CD4-positive, alpha-beta memory T cell (primary cell): ENCODE measurements at places on chromosomes 2 and 18.

DNA sequence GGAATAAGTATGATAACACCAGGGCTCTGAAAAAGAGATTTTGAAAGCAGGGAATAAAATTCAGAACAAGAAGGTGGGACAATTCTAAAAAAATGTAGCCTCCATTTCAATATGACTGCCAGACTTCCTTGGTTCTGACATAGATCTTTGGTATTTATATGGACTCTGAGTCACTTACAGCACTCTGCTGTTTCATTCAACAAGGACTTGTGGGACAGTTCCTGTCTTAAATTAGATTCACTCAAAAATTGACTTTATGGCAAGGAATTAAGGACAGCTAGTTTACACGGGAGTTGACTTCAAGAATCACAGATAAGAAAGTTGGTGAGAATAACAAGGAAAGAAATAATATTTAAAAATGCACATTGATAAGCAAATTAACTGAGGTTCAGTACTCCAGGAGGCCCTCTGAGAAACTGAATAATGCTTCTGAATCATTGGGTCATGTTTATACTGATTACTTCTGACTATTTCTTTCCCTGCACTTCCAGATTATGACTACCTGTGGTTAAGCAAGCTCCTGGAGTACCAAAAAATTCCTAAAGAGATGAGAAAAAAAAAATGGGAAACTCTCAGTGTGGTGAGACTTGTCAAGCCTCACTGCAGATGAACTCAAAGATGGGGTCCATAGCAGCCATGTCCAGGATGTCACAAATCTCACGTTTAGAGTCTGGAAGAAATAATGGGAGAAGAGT lies 828.3 kb upstream of the PIK3C3 start:
- DNase-seq: no peak

- DNase-seq: no peak
Observed at GRCh38 chr2:148161909-148162435, 141.1 kb downstream of the MBD5 start.

DNA sequence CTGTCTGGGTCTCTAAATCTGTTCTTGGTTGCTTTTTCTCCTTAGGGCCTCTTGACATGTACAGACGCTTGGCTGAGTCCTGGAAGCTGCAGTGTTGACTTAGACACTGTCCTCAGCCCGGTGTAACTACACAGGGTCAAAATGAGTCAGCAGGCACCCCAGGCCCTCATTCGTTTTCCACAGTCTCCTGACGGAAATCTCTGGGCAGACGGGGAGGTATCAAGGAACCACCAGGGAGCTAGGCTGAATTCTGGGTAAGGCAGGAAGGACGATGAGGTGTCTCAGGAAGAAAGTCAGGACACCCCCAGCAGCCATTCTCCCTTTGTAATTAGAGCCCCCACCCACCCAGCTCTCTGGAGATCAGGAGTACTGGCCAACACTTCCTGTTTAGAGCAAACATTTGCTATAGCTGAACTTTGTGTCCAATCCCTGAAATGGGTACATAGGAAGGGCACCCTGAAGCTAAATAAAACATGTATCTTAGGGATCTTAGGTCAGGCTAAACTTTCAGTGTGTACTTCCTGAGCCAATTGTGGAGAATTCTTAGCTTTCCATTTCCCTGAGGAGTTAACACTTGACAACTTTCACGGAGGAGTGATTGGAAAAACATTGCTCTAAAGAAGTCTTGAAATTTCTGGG lies 23.9 kb upstream of the EPAS1 start:
- DNase-seq: no peak

DNA sequence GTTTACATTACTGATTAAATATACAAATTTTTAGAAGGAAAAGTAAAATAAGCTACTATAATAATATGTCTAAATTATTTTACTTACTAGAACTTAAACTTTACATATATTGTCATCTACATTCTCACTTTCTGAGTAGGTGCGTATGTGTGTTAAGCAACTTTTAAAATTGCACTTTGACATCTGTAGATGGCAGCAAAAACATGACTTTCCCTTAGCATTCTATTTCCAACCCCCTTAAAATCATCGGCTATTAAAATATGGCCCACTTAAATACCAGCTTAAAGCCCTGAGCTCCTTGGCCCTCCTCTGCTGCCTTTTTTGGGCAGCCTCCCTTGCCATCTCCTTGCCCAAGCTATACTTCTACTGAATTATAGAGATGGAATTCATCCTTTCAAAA lies 78.0 kb downstream of the UPP2 start:
- no peak for DNase-seq

DNA sequence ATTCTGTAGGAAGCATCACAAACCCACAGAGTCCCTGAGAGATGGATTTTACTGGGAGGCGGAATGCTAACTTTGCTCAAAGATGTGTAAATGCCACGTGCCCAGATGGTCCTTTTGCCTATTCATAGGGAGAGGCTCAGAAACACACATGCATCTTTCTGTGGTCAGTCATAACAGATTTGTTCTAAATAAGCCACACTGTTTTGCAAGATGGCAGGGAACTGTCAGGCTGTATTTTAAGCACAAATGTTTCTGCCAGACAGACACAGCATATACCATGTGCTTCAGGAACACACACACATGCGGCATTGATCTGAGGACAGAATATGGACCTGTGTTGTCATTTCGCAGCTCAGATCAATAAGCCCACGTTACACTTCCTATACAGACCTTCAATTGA lies 312.0 kb downstream of the GPD2 start:
- no peak for DNase-seq

DNA sequence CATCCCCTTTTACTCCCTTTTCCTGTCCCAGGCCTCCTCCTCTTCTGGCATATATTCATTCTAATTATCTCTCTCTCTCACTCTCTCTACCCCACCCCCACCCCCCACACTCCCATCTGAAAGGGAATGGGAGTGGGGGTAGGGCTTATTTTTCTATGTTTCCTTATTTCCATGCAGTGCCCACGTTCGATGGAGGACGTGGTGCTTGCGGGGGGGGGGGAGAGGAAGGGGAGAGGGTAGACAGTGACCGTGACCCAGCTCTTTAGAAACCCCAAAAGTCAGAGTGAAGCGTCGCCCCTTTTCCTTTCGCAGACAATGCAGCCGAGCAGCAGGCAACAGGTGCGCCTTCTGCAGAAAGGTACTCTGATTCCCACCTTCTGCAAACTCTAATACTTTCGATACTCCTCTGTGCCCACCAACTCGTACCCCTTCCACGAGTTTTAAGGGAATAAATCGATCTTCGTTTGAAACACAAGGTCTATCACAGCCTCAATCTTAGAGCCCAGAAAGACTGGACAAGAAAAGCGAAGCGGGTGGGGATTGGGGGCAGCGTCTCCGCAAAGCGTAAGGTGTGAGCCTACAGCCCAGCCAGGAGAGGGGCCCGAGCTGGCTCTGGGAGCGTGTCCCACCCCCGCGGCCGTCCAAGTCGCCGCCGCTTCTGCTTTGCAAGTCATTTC lies 891 bp upstream of the NR4A2 start:
- DNase-seq: peak; percentile 71

DNA sequence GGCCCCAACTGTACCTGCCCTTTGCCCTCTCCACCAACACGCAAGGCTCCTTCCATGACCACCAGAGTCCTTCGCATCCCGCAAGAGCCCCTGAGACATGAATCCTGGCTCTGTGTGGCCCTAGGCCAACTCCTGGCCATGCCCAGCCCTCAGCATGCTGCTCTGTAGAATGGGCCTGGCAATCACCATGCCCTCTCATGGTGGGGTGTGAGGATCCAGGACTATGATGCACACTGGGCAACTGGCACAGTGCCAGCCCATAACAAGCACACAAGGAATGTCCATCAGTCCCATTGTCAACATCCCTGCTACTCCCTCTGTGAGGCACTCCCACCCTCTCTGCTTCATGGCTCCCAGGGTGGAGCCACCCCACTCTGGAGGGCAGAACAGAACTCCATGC lies 44.7 kb downstream of the FER1L5 start:
- no peak for DNase-seq

DNA sequence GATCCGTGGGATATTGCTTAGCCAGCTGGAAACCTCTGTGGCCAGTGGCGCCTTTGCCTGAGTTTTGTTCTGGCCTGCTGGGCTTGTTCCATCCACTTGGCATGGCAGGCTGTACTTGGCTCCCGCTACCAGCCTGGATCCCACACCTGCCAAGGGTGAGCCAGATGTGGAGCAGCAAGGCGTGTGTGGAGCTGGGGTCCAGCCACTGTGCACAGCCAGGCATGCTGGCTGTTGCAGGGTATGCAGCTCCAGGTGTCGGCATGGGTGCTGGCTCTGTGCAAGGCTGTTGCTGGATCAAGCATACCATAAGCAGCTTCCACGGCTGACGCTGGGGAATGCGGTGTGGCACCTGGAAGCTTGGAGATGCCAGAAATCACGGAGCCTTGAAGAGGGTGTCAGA lies 34.5 kb downstream of the PTPN4 start:
- DNase-seq: no peak

- DNase-seq: peak; percentile 10
Observed at GRCh38 chr2:217988014-217988839, 14.6 kb downstream of the TNS1 start.

DNA sequence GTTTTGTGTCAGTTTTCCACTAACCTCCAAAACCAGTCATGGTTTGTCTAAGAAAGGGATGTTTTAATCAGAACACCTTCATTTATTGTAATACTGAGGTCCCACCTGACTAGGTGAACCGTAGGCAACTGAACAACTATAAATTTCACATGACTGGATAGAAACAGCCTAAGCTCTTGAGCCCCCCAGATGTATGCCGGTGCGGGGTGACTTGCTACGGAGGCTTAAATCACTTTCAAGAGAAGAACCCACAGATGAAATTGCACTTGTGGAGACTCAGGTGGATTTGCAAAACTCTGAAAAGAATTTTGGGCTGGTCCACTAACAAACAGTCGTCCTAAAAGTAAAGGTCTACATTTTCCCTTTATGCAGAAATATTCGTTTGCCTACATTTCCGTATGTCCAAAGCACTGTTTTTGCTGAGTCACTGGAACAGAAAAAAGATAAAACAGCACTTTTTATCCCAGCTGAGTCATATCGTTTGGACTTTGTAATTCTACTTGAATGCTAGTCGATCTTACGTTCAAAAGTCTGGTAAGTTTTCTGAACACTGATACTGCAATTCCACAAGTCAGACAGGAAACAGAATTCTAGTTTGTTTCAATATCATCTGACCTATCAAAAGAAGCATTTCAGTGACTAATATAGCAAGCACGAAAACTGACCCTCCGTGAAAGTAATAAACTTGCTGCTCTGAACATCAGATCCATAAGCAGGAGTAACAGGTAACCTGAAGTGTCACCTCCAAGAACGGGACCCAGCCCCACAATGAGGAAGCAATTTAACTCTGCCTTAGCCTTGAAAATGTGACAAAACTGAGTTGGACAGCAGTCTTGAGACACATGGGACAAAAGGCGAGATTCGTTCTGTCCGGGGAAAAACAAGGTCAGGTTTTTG lies 18.1 kb downstream of the ZNF516 start:
- no peak for DNase-seq

- no peak for DNase-seq
Observed at GRCh38 chr2:156539086-156539860, 103.1 kb downstream of the GPD2 start.

- DNase-seq: no peak
Observed at GRCh38 chr2:63591566-63592175, 2.9 kb downstream of the MDH1 start.

DNA sequence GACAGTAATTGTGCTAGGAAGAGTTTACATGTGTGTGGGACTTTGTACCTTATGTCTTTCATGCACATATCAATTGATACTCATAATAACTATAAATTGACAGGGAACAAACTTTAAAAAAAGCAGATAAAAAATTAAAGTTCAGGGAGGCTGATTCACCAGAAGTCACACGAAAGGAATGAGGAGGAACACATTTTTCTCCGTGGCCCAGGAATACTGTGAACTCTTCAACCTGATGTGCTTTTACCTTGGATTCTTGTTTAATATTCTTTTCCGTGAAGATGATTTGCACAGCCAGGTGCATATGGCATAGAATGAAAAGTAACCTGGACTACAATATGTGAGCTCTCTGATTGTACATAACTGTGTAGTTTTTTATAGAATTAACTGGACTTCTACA lies 326.3 kb downstream of the CDH7 start:
- DNase-seq: no peak

- DNase-seq: no peak
Observed at GRCh38 chr2:7444626-7445025, 527.4 kb downstream of the RNF144A start.

- DNase-seq: peak; percentile 87
Observed at GRCh38 chr2:6865346-6866274, at the start of gene CMPK2. TSS of gene CMPK2 (minus strand) at chr2:6865907. CDS start at chr2:6865696, 211 bp downstream.

GRCh38 chr2:221323513-221323912 lies 248.6 kb downstream of the EPHA4 start:
- DNase-seq: no peak

- peak; percentile 0 for DNase-seq
Observed at GRCh38 chr2:121529439-121530211, 1.1 kb upstream of the RNU4ATAC start.

DNA sequence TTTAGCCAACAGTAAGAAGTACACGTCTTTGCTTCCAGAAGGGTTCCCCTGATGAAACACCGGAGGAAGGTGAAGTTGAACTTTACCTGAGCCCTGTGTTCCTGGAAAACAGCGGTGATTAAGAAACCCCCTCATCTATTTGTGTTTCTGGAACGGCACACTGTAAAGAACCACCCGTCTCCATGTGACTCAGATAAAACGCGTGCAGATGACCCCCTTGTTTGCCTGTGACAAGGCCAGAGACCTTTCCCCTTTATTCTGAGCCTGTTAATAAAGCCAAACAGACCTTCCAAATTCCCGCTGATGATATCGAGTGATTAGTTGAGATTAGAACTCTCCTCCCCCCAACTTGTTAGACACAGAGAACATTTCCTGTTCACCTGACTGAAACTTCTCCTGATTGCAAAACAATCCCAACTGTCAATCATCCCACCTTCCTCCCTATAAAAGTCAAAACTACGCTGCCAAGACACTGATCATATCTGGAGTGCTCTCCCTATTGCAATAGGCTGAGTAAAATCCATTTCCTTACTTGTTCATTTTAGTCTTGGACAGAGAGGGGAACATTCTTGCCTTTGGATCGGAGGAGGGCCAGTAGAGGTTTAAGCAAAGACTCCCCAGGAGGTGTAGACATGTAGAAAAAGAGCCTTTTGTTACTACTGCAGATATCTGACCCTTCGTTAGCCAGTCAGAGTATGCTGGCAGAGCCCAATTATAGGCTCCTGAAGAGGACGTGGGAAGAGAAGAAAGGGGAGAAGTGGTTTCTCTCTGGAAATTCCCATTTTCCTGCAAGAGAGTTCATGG lies 914 bp upstream of the IWS1 start:
- no peak for DNase-seq

DNA sequence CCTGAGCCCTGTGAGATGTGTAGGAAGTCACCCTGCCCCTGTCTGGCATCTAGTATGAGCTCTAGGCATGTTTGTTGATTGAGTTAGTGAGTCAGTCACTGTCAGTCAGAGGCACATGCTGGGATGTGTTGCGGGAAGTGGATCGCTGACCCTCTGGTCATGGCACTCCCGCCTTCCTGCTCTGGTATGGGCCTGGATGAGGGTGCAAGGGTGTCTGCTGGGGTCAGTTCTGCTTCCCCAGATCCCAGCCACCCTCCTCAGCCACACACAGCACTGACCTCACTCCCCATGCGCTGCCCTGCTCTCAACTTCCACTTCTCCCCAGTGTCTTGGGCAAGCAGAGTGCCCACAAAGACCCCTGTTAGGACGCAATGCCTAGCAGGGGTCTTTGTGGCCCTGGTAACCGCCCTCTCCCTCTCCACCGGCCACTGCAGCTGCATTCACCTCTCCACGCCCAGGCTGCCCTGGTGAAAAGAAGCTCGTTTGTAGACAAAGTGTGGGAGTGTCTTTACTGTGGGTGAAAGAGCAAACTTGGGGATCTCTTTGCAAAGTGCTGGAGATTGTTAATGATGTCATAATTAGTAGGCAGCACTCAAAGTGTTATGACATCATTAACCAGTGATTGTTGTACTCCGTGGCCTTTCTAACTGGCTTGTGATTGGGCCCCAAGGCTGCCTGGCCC lies 252.1 kb downstream of the LDLRAD4 start:
- no peak for DNase-seq
